ENCODE measurements at places on chromosomes 3 and 15.

DNA sequence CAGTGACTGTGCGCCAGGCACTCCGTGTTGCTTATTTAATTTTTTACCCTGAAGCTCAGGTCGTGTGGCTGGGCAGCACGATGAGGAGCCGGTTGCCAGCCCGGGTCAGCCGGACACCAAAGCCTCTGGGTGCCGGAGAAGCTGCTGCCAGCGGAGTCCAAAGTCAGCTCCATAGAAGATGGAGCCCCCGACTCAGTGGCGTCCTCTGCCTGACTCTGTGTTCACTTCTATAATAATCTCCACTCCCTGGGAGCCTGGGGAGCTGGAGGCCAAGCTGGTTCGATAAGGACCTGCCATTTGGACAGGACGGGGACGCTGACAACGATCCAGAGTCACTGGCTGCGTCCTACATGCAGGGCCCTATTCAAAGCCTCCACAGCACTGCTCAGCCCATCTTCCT lies 78.6 kb downstream of the VGLL4 start:
- DNase-seq: no peak

- no peak for DNase-seq
These were observed 83.3 kb downstream of the ZNF621 start for GRCh38 chr3:40608091-40608490.

GRCh38 chr15:81497238-81497637 lies 123.2 kb upstream of the TMC3 start:
- DNase-seq: no peak

- DNase-seq: no peak
These were observed 61.5 kb downstream of the USF3 start for GRCh38 chr3:113634782-113635474.

All from effector memory CD4-positive, alpha-beta T cell (primary cell).